Prostate gland (tissue), 2 donors: ENCODE measurements at places on chromosomes 5 and 9. TPM values are rescaled to one million over a fixed set of nuclear protein-coding genes. Genes with fewer than 3 reads are reported as not detected.

DNA sequence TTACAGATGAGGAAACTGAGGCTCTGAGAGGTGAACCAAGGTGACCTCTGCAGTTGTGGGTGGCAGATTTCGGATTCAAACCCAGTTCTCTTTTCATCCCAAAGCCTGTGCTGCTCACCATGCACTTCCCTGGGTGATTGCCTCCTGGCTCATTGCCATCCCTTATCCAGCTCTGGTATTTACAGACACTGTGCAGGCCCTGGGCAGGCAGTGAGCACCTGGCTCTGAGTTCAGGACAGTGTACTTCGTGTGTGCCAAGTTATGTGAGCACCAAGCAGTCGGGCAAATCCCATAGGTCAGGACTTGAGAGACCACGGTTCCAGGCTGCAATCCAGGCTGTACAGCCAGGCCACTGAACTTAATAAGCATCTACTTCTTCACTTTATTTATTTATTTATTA lies 1.4 kb downstream of the LRSAM1 start:
- H3K27me3 ChIP-seq, result no peaks in the 10 kb centered on the region
- no peak overlapping the region for H3K27ac ChIP-seq
- H3K4me3 ChIP-seq, result no peak overlapping the region
- peaks cover 8% of the 10 kb centered on the region for H3K36me3 ChIP-seq
- H3K4me1 ChIP-seq, result peaks cover 16% of the 10 kb centered on the region

- no peaks in the 10 kb centered on the region for H3K4me1 ChIP-seq
- no peak overlapping the region for H3K27ac ChIP-seq
- H3K4me3 ChIP-seq, result no peak overlapping the region
- H3K36me3 ChIP-seq, result no peaks in the 10 kb centered on the region
- H3K27me3 ChIP-seq, result no peaks in the 10 kb centered on the region
Observed at GRCh38 chr5:144958002-144958401, 787.3 kb downstream of the KCTD16 start.

GRCh38 chr9:123678038-123678877 lies 251.7 kb downstream of the DENND1A start:
- no peaks in the 10 kb centered on the region for H3K36me3 ChIP-seq
- no peak overlapping the region for H3K4me3 ChIP-seq
- no peak for DNase-seq

- no peaks in the 10 kb centered on the region for H3K27me3 ChIP-seq
- no peaks in the 10 kb centered on the region for H3K4me1 ChIP-seq
- no peak for DNase-seq
- no peaks in the 10 kb centered on the region for H3K36me3 ChIP-seq
Observed at GRCh38 chr5:107875833-107876232, 205.1 kb upstream of the EFNA5 start.

DNA sequence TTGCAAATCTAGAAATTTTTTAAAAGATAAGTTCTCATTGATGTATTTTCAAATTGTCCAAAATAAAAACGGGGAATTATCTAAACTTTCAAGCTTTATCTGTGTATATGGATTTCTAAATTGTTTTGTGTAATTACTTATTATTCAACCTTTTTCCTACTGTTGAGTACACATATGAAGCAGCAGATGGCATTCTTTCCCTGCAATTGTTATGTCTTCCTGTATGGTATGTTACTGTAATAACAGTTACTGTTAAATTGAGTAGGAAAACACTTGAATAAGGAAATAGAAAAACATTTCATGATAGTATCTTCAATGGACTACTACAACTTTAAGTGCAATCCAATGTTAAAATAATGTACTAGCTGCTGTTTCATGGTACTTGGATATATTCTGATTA lies 124.8 kb downstream of the RANBP17 start:
- H3K27ac ChIP-seq, result no peak overlapping the region
- no peak overlapping the region for H3K4me3 ChIP-seq
- H3K27me3 ChIP-seq, result no peaks in the 10 kb centered on the region
- DNase-seq, result no peak

DNA sequence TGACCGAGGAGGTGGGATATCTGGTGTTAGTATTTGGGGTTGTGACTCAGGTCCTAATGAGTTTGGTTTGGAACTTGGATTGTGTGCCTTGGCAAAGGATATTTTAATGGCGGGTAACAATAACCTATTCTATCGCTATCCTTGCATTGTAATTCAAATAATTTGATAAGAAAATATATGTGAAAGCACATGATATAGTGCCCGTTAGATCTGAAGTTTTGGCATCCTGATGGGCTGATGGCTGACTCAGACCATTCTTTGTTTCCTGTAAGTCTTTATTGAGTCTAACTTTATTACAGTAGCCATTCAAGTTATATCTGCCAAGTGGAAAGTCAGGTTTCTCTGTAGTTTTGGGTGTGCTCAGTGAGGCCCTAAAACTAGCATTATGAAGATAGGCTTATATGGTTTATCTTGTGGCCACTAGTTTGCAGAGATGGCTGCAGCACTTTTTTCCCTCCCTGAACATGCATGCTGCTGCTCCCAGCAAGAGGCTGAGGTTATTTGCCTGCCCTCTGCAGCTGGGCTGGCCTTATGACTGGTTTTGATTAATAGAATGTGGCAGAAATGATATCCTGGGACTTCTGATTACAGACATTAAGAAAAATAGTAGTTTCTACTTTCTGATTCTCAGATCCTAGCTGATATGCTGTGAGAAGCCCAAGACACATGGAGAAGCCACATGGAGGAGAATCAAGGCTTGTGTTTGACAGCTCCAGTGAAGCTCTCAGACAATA lies 46.6 kb downstream of the CFAP95 start:
- H3K4me3 ChIP-seq, result no peak overlapping the region
- H3K27me3 ChIP-seq, result no peaks in the 10 kb centered on the region
- DNase-seq, result no peak
- H3K4me1 ChIP-seq, result no peaks in the 10 kb centered on the region
- H3K27ac ChIP-seq, result no peak overlapping the region

GRCh38 chr9:89596937-89597555 lies 7.8 kb upstream of the GADD45G start:
- DNase-seq, result no peak
- H3K36me3 ChIP-seq, result no peaks in the 10 kb centered on the region
- H3K27me3 ChIP-seq, result no peaks in the 10 kb centered on the region
- H3K27ac ChIP-seq, result no peak overlapping the region

DNA sequence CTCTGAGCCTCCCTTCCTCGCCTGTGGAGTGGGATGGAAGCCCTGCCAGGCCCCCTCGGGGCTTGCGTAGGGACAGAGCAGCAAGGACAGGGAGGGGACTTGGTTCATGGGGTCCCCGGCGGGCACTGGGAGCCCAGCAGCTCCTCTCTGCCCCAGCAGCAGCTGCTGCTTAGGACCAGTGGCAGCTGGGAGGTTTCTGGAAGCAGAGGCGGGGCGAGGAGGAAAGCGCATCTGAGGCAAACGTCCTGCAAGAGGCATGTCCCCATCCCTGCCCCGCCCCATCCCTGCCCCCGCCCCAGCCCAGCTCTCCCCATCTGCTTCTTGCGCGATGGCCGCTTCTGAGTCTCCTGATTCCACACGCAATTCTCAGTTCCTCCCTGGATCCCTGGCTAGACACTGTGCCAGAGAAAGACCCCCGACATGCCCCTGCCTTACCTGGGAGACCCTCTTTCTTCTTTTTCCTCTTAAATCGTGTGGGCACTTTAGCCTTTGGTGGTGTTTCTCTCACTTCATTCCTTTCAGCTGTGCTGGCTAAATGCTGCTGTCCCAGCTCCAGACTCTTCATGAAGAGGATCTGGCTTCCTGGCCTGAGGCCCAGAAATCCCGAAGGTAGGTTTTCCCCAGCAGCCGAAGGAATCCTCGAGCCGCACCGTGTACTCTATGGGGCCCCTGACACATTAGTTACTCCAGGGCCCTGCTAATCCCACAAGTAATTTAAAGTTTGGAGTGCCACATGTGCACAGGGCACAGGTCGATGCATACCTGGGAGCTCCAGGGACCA lies 4.4 kb upstream of the OR2S2 start:
- no peak for DNase-seq
- H3K4me1 ChIP-seq, result no peaks in the 10 kb centered on the region
- no peaks in the 10 kb centered on the region for H3K27me3 ChIP-seq
- H3K27ac ChIP-seq, result no peak overlapping the region
- no peak overlapping the region for H3K4me3 ChIP-seq

ANXA2R gene
- 5.3 TPM for total RNA-seq
